ENCODE measurements at places on chromosomes 2 and 18.
A peak's percentile ranks its signal among the peaks of the same experiment; 100 is the strongest.

- DNase-seq: no peak
Measured at GRCh38 chr2:180910831-180911665, 69.4 kb upstream of the UBE2E3 start.

DNA sequence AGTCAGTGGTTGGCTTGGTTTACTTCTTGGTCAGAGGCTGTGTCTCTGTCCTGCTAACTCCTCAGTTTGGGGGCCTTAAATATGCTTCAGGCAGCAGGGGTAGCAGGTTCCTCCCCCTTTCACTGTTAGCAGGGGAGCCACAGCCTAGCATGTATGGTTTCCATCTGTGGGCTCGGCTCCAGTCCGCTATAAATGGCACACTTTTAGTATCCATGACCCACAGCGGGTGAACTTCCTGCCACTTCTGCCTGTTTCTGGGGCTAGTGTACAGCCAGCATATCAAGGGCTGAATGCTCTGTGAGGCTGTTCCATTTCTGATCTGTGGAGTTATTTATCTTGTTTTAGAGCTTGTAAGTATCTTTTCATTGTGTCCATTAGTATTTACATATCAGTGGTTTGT is 58.3 kb downstream of the MRPL33 start:
- DNase-seq: no peak

DNA sequence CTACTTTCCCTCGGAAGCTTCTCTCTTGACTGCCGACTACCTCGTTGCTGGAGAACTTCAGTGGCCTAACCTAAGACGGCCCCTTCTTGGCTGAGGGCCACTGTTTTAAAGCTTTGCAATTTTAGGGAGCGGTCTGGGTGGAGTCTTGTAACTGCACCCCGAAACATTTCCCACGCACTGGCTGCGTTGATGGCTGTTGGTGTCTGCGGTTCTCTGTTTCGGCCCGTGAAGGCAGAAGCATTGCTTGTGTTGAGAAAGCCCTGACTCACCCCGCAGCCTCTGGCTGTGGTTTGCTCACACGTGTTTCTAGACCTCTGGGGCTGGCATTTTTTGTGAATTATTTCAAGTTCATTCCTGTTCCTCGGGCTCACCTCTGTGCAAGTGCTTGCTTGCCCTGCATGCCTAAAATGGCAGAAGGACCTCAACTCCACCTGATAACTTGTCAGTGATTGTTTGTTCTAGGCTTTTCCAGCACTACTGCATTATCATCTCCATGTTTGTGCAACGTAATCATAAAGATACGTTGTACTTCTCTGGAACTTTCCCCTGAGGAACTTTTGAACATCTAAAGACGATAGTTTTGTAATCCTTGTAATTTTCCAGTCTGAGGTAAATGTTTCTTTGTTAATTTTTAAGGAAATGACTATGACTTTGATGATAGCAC is 94.2 kb upstream of the DLX2 start:
- DNase-seq: no peak

DNA sequence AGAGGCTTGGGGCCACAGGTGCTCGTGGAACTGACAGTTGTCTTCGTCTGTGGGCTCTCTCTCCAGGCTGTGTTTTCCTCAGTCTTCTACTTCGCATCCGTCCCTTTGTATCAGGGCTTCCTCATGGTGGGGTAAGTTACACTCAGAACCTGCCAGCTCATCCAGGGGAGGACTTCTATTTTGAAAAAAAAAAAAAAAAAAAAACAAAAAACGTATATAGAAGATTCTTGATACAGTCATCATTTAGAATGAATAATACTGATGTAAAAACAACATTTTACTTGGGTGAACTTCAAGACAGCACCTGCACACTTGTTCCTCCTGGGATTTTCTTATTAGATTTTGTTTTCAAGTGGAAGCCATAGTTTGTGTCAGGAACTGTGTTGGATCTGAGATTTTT is 47.7 kb upstream of the NFATC1 start:
- DNase-seq: no peak

- DNase-seq: no peak
Measured at GRCh38 chr2:200380833-200381542, 74.5 kb downstream of the SPATS2L start.

GRCh38 chr2:217964275-217965161 is 38.3 kb downstream of the TNS1 start:
- no peak for DNase-seq

GRCh38 chr2:37415128-37415820 is 70.8 kb downstream of the QPCT start:
- no peak for DNase-seq

DNA sequence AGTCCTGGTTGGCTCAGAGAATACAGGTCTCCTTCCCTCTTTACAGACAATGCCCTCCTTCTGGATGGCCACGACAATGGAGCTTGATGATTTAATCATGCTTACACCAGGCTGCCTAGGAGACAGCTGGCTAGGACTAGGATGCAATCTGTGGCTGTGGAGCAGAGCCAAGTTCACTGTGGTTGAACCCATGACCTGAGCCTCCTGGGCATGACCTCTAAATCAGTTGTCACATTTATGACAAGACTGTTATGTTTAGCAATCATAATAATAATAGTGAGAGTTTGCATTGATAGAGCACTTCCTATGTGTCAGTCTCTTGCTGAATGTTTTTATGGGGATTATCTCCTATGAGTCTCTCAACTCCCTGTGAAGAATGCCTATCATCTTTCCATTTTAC is 244.1 kb downstream of the ICOS start:
- no peak for DNase-seq

- peak; percentile 3 for DNase-seq
Measured at GRCh38 chr18:21004726-21005125, 106.9 kb downstream of the ROCK1 start.

DNA sequence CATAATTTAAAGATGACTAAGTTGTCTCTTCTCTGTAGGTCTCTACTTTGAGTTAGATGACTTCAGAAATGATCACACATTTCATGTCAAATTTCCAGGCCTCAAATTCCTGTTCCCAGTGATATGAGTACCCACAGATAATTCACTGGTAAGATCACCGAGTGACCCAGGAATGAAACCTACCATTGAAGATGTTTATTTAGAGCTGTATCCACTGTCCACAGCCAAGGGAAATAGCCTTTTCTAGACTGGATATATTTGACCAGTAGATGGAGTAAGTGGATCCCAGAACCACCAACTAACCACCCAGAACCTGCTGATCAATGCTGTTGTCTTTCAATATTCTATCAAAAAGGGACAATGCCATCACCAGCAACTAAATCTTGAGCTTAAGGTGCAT is 238.8 kb downstream of the SLC8A1 start:
- no peak for DNase-seq

GRCh38 chr18:63962137-63962536 is 7.7 kb upstream of the SERPINB8 start:
- DNase-seq: no peak

GRCh38 chr2:203808046-203808750 is 59.4 kb upstream of the CTLA4 start:
- DNase-seq: no peak

- DNase-seq: no peak
Measured at GRCh38 chr2:100627330-100628300, 64.8 kb downstream of the PDCL3 start.

DNA sequence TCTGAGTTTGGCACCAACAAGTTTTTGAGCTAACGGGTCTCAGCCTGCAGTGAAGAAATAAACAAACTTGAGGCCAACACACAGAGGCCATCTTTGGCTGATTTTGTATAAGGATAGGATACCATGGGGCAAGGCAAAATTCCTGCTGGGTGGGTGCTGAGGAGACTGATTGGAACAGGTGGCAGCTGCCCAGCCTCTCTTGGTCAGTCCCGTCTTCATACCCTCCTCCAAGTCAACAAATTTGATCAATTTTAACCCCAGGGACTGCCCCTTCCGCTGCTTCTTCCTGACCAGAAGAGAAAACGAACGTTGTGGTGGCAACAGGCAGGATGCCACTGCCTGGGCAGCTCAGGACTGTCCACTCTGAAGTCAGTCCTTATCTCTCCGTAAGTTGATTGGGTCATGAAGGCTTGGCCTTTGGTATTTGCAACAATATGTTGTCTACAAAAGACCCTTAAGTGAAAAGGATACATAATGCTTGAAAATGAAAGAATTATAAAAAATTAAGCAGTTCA is 139.3 kb downstream of the SPP2 start:
- no peak for DNase-seq

GRCh38 chr18:66346833-66347588 is 256.9 kb downstream of the CDH19 start:
- DNase-seq: no peak

- DNase-seq: no peak
Measured at GRCh38 chr2:166239548-166239947, 111.7 kb upstream of the SCN1A start.

DNA sequence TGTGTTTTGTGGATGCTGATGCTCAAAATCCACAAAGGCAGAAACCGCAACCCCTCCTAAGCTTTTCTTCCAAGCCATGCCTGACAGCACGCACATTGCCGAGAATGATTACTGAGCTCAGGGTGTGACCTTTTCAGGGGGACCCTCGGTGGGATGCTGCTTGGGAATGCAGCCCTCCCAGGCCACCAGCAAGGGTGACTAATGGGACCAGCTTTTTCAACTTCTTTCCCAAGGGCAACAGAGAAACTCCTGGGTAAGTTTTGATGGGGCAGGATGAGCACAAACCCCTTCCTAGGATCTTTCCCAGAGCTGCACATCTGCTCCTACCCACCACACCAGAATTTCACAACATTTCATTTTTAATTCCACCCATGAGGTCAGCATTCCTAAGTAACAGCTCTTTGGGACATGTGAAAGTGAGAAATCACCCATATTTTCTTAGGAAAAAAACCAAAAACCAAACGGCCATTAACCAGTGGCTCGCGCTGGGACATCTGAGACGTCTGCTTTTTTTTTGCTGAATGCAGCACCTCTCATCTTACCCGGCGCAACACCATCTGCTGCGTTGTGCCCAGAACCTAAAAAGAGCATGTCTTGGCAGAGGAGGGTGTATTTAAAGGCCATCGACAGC is 119.0 kb downstream of the ARL4C start:
- no peak for DNase-seq

DNA sequence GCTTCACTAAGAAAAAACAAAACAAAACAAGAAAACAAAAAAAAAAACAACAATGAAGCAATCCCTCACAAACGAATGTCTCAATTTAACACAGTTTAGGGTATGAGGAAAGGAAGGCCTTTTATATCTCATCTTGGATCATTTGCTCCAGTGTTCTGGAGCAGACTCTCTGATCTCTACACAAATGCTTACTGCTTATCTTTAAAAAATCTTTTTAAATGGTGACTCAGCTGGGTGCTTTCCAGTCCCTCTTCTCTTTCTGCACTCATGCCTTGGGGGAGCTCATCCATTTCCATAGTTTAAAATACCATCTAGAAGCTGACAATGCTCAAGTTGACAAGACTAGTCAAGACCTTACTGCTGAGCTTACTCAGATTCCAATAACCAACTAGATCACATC is 56.2 kb downstream of the ETAA1 start:
- no peak for DNase-seq

DNA sequence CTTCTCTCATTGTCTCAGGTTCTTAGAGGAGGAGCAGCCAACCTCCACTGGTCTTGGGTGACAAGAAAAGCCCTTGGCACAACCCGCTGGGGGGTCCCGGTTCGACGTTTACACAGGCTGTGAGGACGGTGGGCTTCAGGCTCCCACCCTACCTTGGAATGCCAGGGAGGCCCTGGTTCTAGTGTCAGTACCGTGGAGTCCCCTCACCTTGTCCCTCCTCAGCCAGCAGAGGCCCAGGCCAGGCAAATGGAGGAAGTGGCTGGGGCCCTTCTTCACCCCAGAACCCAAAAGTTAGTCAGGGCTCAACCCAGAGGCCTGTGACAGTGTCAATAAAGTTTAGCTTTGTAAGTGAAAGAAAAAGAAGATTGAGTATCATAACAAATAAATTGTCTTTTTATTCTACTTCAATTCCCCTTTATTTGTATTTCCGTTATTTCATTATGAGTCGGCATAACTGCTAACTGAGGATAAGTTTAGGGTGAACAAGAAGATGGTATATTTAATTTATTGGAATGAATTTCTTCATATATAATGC is 62.6 kb upstream of the ZSWIM2 start:
- no peak for DNase-seq

DNA sequence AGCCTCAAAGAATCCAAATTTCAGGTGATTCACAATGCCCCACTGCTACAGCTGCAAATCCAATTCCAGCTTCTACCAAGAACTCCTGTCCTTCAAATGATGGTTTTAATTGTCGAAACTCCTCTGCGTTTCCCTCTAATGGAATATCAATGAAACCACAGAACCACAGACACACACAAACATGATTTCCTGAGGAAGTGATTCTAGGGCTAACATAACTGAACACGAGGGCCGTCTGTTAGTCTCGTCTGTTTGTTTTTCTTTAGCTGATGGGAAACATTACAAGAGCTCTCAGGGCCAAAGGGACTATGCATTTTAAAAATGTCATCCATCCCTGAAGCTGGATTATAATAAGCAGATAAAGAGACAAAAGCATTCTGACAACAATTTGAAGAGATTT is 59.4 kb downstream of the RNF152 start:
- DNase-seq: no peak

- no peak for DNase-seq
Measured at GRCh38 chr2:223805008-223805407, 32.4 kb downstream of the AP1S3 start.

GRCh38 chr2:197862246-197862955 is 58.0 kb downstream of the PLCL1 start:
- no peak for DNase-seq

DNA sequence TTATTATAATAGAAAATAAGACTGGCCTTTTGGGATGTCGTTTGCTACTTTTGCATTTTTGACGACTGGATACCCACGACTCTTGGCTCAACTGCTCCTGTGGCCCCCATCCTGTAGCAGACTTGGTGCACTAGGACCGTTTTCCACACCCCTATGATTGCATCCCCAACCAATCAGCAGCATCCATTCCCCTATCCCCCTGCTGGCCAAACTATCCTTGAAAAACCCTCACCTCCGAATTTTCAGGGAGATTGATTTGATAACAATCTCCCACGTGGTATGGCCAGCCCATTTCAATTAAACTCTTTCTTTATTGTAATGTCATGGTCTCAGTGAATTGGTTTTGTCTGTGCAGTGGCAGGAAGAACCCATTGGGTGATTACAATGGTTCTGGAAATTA is 37.9 kb upstream of the TTR start:
- DNase-seq: no peak

- no peak for DNase-seq
Measured at GRCh38 chr18:59612381-59612780, 84.8 kb downstream of the CCBE1 start.

DNA sequence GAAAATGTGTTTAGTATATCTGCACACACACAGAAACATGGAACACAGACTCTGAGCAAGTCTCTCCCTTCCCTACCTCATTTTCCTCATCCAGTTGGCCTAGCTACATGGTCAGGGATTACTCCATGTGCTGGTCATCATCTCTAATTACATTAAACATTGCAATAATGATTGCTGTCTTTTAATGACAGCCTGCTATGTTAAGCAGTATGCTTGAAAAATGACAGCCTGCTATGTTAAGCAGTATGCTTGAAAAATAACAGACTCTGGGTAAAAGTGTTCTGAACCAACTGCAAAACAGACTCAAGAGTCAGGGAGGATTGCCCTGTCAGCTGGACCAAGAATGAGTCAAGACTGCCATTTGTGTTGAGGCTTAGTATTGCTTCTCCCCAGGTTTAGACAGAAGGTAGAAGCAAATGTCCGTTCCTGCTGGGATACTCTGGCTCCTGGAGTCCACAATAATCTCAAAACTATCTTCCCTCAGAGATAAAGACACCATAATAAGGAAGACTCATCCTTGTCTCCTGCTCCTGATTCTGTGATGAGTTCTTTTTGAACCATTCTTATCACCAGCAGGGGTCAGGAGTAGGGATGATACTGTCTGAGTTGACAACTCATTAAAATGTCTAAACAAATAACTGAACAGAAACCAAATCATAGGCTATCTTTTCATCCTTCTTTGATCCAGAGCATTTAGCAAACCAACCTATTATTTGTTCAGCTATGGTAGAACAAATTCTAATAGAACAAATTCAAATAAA is 57.7 kb downstream of the CCDC93 start:
- DNase-seq: no peak

All from globus pallidus (tissue), 1 donor.